Neural progenitor cell (in vitro differentiated cells): ENCODE measurements at places on chromosomes 6 and 20. TPM values are rescaled to one million over a fixed set of nuclear protein-coding genes. Genes with fewer than 3 reads are reported as not detected.
A peak's percentile ranks its signal among the peaks of the same experiment; 100 is the strongest.

The RRBP1 gene
- total RNA-seq, result 18.2 and 35.2 TPM in 2 replicates

The FAM135A gene
- total RNA-seq, result 68.8 and 85.3 TPM in 2 replicates

The MAS1 gene
- not detected in 2 replicates for total RNA-seq

The UST gene
- total RNA-seq, result 33.3 and 33.9 TPM in 2 replicates

- no peak for DNase-seq
Measured at GRCh38 chr6:72367439-72367838, 254.4 kb upstream of the KCNQ5 start.

DNA sequence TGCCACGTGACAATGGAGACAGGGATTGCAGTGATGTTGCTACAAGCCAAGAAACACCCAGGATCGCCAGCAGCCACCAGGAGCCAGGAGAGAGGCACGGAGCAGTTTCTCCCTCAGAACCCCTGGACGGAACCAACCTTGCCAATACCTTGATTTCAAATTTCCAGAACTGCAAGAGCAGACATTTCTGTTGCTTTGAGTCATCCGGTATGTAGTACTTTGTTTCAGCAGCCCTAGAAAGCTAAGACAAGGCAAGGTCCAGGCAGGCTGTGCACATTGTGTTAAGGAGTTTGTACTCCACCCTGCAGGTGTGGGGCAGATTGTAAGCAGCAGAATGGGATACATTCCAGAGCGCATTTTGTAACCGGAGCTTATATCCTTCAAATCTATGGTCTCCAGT is 48.3 kb downstream of the TRERF1 start:
- peak; percentile 42 for DNase-seq
